NCI-H2081 treated with DMSO at 0.1 percent for 48 hours (cell line): ENCODE measurements at places on chromosomes 7 and 10.

- DNase-seq = no peak
Measured at GRCh38 chr7:156896388-156897022, 3.5 kb upstream of the LMBR1 start.

GRCh38 chr7:154519229-154519628 lies 467.0 kb downstream of the DPP6 start:
- no peak for DNase-seq

DNA sequence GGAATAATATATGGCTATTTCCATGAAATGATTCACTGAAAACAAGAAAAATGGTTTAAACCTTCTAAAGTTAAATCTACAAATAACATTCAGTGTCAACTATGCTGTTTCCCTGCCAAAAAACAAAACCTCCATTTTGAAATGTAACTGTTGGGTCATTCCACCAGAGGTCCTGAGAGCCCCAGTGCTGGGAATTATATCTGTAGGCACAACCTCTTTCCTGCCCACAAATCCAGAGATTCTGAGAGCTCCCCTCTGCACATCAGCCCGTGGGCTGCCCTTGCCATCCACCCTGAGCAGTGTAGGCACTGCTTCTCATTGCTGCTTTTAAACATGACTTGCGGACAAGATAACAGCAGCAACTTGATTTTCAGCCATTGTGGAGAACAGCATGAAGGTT lies 198.6 kb downstream of the TMEM178B start:
- DNase-seq = no peak

- no peak for DNase-seq
Measured at GRCh38 chr10:102605712-102606111, 38.6 kb upstream of the TRIM8 start.

- no peak for DNase-seq
Measured at GRCh38 chr10:62744136-62744535, 60.4 kb upstream of the ADO start.

DNA sequence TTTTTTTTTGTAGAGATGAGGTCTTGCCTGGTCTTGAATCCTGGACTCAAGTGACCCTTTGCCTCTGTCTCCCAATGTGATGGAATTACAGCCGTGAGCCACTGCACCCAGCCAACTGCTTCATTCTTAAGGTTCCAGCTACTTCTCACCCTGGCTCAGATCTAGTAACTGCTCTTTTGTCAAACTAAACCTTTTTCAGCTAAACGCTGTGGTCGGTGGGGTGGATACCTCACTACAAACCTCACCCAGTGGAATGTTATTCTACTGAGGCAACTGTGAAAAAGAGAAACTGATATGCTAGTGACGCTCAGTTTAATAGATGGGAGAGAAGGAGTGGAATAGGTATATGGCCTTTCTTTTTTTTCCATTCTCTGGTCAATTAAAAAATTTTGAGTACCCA lies 1.7 kb upstream of the MRLN start:
- DNase-seq = no peak

- no peak for DNase-seq
Measured at GRCh38 chr10:43155741-43156140, 17.5 kb downstream of the CSGALNACT2 start.

DNA sequence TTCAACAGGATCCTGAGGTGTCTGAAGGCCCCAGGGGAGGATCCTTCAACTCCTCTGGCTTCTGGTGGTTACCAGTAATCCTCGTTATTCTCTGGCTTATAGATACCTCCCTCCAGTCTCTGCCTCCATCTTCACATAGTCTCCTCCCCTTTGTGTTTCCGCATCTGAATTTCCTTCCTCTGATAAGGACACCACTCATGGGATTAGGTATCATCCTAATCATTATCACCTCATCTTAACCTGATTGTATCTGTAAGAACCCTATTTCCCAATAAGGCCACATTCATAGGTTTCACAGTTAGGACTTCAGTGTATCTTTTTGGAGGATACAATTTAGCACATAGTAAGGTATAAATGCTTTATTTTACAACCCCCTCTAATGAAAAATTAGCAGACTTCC lies 1189.2 kb downstream of the CNTNAP2 start:
- DNase-seq = no peak

DNA sequence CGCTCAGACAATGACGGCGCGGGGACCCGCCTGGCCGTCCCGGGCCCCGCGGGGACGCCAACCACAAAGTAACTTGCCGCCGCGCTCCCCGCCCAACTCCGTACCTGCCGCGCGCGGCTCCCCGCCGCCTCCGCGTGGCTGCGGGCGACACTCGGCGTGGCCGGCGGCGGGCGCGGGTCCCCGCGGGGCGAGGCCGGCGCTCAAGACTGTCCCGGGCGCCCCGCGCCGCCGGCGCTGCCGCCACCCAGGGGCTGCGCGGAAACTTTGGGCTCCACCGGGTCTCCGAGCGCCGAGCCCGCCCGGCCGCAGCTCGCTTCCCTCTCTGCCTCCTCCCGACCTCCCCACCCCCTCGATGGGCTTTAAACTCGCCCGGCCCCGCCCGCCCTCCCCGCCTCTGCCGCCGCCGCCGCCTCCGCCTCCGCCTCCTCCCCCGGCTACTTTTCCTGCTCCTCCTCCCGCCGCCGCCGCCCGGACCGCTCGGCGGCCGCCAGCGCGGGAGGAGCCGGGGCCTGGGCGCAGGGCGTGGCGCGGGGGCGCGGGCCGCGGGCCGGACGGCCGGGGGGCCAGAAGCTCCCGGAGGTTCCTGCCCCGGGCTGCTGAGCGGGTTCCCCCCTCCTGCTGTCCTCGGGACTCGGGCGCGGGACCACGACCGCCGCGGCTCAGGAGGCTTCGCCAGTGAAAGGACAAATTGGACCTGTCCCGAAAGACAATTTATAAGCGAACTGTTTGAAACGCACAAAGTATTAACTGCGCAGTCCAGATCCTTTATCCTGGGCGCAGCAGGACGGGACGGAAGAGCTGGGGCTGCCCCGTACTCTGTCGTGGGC lies 10.6 kb upstream of the GRB10 start:
- DNase-seq = no peak

- DNase-seq = no peak
Measured at GRCh38 chr7:125775317-125775716, 845.7 kb upstream of the POT1 start.

GRCh38 chr10:21399392-21400035 lies 126.0 kb downstream of the SKIDA1 start:
- no peak for DNase-seq

- DNase-seq = no peak
Measured at GRCh38 chr10:28909875-28910274, 232.6 kb downstream of the BAMBI start.

DNA sequence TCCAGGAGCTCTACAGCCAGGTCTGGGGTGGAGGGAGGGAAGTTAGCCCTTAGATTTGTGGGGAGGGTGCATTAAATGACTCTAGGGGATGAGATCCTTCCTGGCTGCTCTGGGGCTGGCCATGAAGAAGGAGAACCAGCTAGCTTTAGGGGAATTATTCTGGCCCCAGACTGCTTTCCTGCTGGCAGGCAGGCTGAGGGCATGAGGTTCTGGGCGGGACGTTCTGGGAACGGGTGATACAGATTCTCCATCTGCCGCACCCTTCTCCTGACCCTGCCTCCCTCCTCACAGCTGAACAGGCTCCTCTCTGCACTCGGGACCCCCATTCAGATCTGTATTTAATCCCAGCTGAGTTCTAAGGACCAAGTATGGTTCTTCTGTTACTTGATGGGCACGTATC lies 23.9 kb downstream of the GOLGA7B start:
- DNase-seq = no peak

DNA sequence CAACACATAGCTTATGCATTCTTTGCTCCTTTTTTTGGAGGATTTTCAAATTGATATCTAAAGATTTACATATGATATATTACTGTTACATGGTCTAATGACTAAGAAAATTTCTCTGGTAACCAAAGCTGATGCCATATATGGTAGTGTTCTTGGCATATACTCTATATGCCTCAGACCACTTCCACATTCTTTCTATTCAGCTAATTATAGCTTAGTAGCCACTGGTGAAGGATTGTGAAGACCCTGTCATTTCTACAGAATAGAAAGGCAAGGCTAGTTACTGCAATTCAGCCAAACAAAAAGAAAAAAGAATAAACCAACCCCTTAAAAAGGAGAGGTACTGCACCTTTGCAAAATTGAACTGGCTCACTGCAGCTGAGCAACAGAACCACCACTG lies 3.7 kb downstream of the PURB start:
- no peak for DNase-seq

- no peak for DNase-seq
Measured at GRCh38 chr10:117936141-117936540, 110.6 kb downstream of the RAB11FIP2 start.

GRCh38 chr7:26370011-26370410 lies 78.3 kb downstream of the SNX10 start:
- no peak for DNase-seq

DNA sequence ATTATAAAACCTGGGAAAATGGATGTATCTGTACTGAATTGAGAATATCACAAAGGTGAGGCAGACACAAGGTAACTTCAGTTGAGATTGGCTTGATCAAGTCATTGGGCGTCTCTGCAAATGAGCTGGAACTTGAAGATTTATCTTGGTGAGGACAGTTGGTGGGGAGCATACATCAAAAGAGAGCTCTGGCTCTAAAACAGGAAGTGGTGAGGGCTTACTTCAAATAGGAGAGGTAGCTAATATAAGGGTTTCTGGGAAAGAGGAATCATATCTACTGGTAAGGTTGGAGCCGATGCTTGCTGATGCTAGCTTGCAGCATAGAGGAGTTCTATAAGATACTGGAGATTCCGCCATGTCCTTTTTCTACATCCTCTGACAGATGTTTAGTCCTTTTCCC lies 39.9 kb upstream of the FGL2 start:
- DNase-seq = no peak

DNA sequence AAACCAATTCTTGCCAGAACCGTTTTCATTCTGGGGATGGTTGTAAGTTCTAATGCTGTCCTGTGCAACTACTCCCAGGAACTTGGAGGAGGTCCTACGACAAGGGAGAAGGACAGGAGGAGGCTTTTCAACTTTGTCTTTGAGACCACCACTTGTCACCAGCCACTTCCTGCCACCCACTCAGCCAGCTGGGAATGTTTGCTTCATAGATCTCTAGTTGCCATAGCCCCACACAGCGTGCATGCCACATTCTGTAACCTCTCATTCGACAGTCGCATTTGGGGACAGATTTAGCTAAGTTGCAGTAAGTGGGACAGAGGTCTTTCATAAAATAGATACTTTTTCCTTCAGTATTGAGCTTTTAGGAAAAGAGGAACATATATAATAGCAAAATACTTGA lies 78.0 kb downstream of the TAF3 start:
- DNase-seq = no peak

GRCh38 chr7:120467676-120468075 lies 194.7 kb downstream of the KCND2 start:
- DNase-seq = no peak

DNA sequence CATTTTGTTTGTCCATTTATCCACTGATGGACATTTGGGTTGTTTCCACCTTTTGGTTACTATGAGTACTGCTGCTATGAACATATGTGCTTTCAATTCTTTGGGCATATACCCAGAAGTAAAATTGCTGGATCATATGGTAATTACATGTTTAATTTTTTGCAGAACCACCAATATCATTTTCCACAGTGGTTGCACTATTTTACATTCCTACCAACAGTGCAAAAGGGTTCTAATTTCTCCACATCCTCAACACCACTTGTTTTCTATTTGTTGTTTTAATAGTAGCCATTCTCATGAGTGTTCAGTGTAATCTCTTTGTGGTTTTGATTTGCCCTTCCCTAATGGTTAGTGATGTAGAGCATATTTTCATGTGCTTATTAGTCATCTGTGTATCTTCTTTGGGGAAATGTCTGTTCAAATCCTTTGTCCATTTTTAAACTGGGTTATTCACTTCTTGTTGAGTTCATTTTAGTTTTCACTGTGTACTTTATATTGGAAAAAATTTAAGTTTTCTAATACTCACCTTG lies 101.9 kb downstream of the HIBADH start:
- DNase-seq = no peak

DNA sequence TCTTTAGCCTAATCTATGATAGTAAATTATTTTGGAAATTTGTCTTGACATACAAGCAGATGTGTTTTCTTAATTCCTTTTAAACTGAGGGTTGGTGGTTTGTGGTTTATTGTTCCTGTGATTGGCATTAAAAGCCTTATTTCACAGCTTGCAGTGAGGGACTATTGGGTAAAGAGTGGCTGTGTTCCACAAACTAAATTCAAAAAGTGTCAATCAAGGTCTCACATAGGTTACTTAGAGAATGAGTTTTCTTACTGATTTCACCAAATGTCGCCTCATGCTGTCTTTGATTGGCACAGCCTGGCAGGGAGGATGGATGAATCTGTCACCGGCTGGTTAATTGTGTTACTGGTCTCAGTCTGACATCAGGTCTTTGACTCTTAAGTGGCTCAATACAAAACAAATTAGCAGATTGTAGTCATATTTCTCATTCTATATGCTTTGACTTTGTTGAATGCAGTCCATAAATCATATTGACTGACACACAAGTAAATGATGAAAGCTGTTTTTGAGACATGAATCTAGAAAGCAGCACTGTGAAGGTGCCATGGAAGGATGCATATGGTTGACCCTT lies 66.8 kb upstream of the CYP26C1 start:
- no peak for DNase-seq

DNA sequence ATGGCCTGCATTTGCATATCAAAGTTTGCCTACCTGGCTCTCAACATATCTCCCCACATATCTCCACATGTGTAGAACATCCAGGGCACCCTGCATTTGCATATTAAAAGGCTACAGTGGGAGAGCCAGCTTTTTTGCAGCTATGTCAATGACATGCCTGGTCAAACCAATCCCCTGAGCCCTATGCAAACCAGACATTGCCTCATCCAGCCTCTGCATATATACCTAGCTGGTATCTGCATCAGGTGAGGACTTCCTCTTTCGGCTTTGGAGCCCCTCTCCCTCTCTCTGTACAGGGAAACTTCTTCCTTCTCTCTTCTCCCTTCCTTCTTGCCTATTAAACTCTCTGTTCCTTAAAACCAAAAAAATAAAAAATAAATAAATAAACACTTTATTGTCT lies 142.7 kb upstream of the STEAP4 start:
- no peak for DNase-seq

DNA sequence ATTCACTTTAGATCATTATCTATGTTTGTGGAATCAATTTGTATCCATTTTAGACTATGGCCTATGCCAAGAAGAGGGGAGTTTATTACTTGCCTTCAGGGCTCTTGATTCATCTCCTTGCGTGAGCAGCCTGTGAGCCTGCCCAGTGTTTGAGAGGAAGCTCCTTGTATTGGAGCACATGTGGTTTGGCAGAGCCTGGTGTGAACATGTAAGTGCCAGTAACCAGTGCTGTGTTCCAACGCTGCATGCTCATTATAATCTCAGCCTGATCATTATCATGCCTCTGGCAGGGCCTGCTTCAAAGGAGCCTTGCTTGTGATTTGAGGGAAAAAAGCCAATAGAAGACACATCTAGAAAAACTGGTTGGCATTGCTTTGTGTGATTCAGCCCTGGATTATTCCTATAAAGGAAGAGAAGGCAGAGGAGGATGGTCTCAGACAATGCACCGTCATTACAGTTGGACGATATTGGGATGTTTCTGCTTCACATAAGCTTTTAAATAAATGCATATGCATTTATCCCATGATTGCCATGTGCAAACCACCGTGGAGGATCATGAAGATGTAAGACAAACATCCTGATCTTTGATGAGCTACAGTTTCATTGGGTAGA lies 203.4 kb upstream of the AHR start:
- no peak for DNase-seq
